ENCODE measurements at places on chromosomes 3 and 15. TPM values are rescaled to one million over a fixed set of nuclear protein-coding genes. Genes with fewer than 3 reads are reported as not detected.
A peak's percentile ranks its signal among the peaks of the same experiment; 100 is the strongest.

- DNase-seq, result no peak
These were observed 151.4 kb downstream of the PDZRN3 start for GRCh38 chr3:73473181-73473897.

- DNase-seq, result no peak
These were observed 154.4 kb downstream of the DNAJB8 start for GRCh38 chr3:128312271-128312670.

DNA sequence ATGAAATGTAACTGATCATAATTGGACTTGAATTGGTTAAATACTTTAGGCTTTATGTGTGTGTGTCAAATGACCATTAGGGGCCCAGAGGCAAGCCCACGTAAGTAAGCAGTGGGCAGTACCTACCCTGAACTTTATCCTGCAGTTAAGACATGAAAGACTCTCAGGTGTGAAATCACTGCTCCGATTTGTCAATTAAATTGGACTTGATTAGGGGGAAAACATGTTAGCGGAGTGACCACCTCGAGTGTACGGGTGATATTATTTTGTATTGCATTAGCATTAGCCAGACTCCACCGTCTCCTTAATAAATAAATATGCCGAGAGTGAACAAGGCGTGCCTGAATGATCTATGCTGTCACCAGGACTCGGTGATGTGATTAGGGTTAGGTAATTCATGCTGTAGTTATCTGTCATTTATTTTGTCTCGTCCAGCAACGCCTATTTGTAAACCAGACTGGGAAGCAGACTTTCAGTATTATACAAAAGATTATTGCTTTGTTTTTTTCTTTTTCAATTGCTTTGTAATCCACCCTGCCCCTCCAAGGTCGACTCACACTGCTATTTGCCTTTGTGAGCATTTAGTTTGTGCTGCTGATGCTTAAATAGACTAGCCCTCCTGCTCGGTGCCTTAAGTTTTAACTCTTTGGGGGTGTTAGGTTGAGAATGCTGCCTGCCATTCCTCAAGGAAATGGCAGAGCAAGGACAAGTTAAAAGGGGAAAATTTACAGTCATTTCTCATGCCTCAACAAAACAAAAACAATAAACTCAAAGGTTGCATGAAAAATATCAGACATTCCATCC is 1.8 kb downstream of the RBMS3 start:
- DNase-seq, result no peak

GRCh38 chr15:65192016-65192415 is 6.9 kb upstream of the CLPX start:
- DNase-seq, result no peak

GRCh38 chr3:114622001-114622400 is 328.2 kb downstream of the TIGIT start:
- no peak for DNase-seq

DNA sequence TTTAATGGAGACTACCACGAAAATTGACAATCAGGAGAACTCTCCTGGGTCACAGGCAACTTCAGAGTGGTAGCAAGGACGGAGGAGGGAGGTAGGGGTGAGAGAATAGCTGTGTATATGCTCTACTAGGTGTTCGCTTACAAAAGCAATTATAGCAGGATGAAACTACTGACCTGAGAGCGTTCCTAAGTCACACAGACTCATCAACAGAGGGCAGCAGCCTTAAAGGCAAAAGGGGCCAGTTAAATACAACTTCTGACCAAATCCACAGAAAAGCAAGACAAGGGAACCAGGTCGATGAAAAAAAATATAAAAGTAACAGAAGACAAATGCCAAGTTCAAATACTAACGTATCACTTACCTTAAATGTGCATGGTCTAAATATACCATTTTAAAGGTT is 894.6 kb downstream of the PLOD2 start:
- DNase-seq, result no peak

- DNase-seq, result no peak
These were observed 8.4 kb downstream of the SNX4 start for GRCh38 chr3:125511420-125512118.

GRCh38 chr3:123341871-123342630 is 106.8 kb downstream of the ADCY5 start:
- DNase-seq, result no peak

DNA sequence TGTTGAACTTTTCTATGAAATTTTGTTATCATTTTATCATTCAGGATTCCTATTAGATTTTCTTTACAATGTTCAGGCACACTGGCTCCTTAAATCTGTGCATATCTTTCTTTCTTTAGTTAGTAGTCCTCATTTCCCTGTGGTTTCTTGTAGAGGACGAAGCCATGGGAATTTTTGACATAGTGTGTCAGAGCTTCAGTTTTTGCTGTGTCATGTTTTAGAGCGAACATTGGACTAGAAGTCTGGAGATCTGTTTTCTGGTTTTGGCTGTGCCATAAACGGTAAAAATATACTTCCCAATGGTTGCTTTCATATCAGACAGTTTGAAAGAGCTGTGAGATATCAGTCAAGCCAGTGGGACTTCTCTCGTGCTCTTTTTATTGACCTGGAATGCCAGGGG is 105.2 kb downstream of the CHCHD4 start:
- no peak for DNase-seq

GRCh38 chr15:64045774-64046420 is 388 bp downstream of the DAPK2 start:
- no peak for DNase-seq

DNA sequence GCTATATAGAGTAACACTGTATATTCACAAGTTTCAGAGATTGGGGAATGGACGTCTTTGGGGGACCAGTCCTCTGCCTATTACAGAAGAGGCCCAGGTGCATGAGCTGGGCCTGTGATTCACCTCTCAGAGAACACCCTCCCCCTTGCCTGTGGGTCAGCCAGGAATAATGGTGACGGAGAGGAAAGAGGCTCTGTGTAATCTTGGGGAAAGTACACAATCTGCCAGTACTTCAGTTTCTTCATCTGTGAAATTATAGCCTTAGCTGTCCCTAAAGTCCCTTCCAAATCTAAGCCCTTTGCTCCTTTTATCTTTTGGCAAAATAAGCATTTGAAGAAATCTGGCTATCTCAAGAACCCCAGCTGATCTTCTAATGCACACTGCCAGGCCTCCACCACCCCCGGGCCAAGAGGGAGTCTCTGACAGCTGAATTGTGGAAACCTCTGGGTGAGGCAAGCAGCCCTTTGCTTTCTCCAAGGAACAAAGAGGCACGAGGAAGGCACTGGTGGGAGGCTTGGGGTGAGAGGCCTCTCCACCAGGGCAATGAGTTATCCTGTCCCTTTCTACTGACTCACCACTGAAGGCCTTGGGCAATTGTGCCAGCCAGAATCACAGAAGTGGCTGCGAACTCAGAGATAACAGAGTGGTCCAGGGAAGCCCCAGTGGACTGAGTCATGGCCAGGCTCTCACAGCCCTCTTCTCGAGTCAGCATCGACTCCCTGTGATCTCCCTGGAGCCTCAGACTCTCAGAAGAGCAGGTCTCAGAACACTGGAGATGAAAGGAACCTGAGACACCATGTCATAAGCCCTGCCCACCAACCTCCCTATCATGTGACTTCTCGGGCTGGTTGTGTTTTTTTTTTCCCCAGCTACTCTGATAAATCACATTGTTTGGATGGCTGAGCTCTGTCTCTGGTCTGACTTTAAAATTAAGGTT is 31.8 kb downstream of the CCNL1 start:
- DNase-seq, result peak; percentile 57

The GPR87 gene
- total RNA-seq, result not detected

The TMEM43 gene
- 189 TPM for total RNA-seq

The GP5 gene
- 0.27 TPM for total RNA-seq

The LIPC gene
- total RNA-seq, result 0.27 TPM

The RLBP1 gene
- not detected for total RNA-seq

The CLEC3B gene
- 12.9 TPM for total RNA-seq

The GPR62 gene
- under 0.01 TPM for total RNA-seq

Data from hematopoietic multipotent progenitor cell (in vitro differentiated cells).